Osteocyte (in vitro differentiated cells): ENCODE measurements at places on chromosomes 1 and 21. TPM values are rescaled to one million over a fixed set of nuclear protein-coding genes. Genes with fewer than 3 reads are reported as not detected.

DNA sequence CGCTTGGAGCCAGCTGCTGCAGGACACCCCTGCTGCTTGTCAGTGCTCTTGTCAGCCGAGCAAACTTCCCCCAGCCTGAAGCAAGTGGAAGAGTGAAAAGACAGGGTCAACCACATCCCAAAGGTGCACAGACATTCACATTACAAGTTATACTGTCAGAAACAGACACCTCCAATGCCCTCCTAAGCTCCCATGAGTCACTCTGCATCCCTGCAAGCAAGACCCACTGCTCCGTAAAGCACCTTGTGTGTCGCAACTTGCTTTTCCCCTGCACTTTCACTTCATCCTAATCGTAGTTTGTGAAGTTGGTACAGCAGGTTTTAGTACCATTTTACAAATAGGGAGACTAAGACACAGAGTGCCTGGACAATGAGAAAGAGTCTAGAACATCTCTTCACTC lies 51.1 kb downstream of the KCNH1 start:
- H3K27ac ChIP-seq = no peak overlapping the region
- H3K36me3 ChIP-seq = peaks cover 13% of the 10 kb centered on the region
- H3K4me1 ChIP-seq = peaks cover 16% of the 10 kb centered on the region

- no peak overlapping the region for H3K4me3 ChIP-seq
- H3K4me1 ChIP-seq = no peaks in the 10 kb centered on the region
- H3K27me3 ChIP-seq = no peaks in the 10 kb centered on the region
- no peak overlapping the region for H3K27ac ChIP-seq
Observed at GRCh38 chr1:1759456-1760344, 18.6 kb downstream of the NADK start.

DNA sequence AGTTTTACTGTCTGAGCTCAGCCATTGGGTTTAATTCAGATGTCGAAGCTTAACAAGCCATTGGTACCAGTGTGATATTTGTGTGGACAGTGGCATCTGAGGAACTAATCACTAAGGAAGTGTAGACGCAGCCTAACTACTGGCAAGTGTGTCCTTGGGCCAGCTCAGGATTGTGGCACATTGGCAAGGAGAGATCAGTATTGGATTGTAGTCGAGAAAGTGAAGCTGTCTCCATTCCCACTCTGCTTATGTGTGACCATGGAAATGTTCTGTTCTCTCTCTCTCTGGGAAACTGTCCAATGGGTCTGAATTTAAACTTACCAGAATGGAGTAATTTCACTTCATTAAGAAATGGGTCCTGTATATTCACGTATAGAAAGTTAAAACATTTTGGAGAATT lies 112.2 kb downstream of the ITSN1 start:
- no peak overlapping the region for H3K4me3 ChIP-seq
- H3K36me3 ChIP-seq = peaks cover 30% of the 10 kb centered on the region
- no peak for DNase-seq

The CDC20 gene
- 15.2 and 18.7 TPM in 2 replicates for total RNA-seq

The BRDT gene
- total RNA-seq = not detected in 2 replicates
